ENCODE measurements at places on chromosomes 7 and 10.
A peak's percentile ranks its signal among the peaks of the same experiment; 100 is the strongest.

DNA sequence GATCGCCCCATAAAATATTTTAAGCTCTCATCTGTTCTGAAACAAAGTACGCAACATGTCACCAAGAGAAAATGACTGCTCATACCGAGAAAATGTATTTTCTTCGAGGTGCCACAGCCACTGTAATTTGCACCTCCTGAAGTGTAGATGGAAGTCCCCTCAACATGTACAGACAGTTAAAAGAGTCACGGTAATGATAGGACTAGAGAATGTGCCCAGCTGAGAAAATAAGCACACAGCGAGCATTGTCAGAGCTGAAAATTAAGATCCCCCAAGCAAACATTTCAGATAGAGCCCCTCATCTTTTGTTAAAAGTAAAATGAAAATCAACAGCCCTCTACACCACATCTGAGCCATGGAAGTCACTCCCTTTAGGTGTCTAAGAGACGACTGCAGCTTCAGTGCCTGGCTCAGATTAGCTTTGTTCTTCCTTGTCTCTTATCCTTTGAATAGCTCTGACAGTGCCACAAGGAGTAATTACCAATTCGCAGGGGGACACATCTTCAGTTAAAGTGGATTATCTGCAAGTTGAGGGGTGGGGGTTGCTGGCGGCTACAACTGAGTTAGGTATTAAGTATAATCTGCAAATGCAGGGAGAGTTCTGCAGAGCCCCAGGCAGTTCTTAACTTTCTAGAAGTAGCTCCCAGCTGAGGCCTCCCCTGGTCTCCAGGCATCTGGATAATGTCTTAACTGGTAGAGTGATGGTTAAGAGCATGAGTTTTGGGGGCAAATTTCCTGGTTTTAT, 222.7 kb upstream of the C7orf33 start:
- DNase-seq = no peak

GRCh38 chr10:86936661-86937501, 20.5 kb downstream of the MMRN2 start:
- peak; percentile 54 for DNase-seq

- no peak for DNase-seq
Measured at GRCh38 chr7:106588422-106589197, 72.3 kb downstream of the CCDC71L start.

DNA sequence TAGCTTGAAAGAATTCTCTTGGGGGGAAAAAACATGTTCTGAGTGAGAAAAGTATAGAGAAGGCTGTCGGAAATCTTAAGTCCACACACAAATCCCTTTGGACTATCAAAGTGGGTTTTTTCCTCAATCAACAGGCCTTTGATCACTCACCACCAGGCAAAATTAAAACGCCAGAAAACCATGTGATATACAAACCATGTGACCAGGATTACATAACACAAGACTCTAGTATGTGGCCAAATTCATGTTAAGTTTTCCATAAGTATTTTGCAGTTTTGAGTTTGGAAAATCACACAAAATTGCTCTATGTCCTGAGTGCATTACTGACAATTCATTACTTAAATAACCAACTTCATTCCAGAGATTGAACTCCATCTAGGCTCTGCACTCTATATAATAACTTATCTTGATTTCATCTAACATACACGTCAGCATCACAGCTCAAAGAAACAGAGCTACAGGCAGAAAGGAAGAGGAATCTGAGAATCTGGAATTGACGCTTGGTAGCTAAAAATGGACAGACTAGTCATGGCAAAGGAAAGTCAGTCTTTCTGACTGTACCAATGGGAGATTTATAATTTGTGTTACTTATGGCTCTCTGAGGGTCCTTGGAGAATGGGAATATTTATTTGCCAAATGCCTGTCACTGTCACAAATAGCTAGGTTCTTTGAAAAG, 383.5 kb downstream of the SFMBT2 start:
- DNase-seq = no peak

DNA sequence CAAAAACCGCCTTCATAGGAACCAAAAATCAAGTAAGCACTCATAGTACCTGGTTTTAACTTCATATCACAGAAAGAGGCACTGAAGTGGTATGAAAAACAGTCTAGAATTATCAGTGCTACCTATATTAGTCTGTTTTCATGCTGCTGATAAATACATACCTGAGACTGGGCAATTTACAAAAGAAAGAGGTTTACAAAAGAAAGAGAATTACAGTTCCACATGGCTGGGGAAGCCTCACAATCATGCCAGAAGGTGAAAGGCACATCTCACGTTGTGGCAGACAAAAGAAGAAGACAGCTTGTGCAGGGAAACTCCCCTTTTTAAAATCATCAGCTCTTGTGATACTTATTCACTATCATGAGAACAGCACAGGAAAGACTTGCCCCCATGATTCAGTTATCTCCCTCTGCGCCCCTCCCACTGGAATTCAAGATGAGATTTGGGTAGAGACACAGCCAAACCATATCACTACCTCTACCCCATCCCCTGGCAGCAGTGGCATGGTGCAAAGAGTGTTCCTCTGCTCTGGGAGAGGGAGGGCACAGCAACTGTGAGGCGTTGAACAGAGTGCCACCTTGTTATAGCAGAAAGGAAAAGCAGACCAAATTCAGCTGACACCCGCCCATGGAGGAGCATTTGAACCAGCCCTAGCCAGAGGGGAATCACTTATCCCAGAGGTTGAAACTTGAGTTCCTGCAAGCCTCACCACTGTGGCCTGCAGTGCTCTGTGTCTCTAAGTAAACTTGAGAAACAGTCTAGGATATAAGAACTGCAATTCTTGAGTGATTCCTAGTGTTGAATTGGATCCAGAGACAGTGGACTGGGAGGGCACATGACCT, 61.9 kb upstream of the PTPRZ1 start:
- DNase-seq = no peak

DNA sequence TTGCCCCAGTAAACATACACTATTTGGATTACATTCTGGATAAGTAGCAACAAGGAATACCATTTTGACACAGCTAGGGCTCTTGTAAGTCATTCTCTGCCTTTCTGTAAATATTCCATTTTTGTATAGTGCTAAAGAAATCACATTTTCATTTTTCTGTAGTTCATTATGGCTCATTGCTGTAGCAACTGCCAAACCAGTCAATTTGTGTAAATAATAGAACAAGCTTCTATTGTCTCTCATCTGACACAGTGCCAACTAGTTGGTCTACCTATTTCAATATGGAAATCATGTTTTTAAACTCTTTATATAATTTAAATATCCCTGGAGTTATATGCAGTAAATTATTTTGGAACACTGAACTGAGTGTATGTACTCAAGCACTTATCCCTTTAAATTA, 193.7 kb downstream of the RELN start:
- no peak for DNase-seq

DNA sequence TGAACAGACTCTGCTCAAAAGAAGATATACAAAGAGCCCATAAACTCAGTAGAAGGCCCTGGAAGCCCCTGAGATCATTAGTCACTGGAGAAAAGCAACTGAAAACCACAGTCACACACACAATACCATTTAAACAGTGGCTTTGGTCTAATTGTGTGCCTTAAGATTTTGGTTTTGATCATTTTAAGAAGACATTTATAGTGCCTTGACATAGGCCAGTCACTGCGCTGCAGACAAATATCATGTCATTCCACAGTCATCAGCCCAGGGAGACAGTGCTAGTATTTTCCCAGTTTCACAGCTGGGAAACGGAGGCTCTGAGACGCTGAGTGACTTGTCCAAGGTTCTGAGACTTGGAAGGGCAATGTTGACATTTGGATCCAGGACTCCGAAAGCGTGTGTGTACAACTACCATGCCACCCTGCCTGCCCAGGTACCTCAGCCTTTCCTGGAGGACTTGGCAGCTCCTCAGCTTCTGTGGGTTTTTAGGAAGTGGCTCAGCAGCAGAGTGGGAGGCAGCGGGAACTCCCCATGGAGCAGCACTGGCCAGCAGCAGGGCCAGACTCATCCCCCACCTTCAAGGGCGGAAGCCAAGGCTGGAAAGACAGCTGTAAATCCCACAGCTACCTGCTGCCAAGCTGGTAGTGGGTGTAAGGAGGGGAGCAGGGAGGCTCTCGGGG, 173.9 kb downstream of the WDR11 start:
- DNase-seq = no peak

DNA sequence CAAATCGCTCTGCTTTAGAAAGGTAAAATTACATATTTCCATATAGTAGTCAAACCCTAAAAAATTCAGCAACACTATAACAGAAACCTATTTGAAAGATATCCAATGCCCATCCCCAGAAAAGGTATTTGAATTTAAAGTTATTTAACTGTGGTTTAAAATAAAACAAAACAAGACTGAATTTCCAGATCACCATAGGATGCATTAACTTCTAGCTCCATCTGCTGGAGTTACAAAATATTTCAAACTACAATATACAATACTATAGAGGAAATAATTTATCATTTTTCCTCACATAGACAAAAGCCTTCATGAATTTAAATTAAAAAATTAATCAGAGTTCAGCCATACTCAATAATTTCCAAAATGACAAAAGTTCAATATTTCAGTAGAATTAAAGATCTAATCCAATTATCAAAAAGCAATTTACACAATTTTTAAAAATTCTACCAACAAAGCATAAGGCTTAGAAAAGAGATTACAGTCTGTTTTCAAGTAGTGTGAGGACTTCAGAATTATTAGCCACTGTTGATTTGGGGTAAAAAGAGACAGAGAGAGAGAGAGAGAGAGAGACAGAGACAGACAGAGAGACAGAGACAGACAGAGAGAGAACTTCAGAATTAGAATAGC, 75.9 kb downstream of the LMBR1 start:
- no peak for DNase-seq

GRCh38 chr7:135377171-135377570, 132.7 kb downstream of the CNOT4 start:
- DNase-seq = no peak

GRCh38 chr7:21355406-21355874, 72.4 kb upstream of the SP4 start:
- peak; percentile 90 for DNase-seq

DNA sequence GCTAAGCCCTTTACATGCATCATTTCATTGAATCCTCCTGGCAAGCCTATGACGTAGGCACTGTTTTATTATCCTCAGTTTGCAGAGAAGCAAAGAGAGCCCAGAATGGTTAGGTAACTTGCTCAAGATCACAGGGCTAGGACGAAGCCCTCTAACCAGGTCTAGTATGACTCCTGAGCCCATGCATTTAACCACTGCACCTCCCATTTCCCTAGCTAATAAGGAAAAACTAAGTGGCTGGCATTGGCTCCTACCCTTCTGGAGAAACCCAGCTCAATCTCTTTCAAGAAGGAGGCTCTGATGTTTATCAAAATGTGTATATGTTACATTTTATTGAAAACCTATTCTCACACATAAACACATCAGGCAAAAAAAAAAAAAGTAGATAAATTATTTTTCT, 19.8 kb downstream of the MYOF start:
- DNase-seq = no peak

- no peak for DNase-seq
Measured at GRCh38 chr10:44965104-44965503, 5.5 kb downstream of the RASSF4 start.

GRCh38 chr7:105352018-105352612, 36.6 kb downstream of the SRPK2 start:
- peak; percentile 88 for DNase-seq

GRCh38 chr10:59618666-59619065, 91.0 kb downstream of the SLC16A9 start:
- no peak for DNase-seq

DNA sequence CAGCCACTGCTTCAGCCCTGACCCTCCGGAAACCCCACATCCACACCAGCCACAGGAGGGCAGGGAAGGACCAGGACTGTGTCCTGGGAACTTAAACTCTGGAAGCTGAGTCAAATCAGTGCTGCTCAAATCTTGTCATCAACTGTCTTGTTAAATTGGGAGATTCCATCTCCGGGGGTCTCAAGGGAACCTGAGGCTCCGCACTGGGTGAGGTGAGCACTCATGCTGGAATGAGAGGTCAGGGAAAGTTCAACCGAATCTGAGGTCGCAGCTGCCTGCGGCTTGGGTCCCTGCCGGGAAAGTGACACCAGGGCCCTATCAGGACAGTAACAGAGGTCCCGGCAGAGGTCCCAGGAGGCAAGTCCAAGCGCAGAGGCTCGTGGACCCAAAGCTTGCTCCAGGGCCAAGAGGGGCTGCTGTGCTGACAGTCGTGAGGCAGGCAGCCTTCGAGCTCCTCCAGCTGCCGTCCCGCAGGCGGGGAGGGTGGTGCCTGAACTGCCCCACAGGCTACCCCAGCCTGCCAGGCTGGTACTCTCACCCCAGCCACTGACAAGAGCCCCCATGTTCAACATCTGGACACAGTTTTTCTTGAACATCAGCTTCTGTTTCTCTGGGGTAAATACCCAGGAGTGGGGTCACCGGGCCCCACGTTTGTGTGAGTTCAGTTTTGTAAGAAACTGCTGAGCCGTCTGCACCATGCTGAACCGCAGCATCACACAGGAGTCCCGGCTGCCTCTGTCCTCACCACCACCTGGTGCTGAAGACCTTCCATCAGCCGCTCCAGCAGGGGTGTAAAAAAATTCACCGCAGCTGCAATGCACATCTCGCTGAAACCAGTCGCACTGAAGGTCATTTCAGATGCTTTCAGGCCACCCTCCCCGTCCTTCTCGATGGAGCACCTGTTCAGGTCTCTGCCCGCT, 101.0 kb downstream of the DIP2C start:
- DNase-seq = no peak

DNA sequence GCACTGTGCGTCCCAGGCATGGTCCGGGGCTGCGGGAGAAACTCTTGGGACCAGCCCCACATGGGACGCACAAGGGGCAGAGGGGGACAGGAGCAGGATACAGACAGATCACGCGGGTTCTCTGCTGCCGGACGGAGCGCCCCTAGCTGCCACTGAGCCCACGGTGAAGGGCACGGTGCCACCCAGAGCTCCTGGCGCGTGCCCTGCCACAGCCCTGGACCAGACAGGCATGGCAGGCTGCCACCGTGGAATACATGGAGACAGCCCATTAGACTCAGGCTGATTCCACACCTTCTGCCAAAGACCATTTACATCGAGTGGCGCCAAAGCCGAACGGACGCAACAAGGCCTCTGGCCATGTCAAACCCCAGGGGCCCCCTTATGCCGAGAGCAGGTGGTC, 90.4 kb downstream of the MAD1L1 start:
- no peak for DNase-seq

- no peak for DNase-seq
Measured at GRCh38 chr7:53383131-53383530, 347.7 kb downstream of the POM121L12 start.

GRCh38 chr10:86139066-86139657, 227.4 kb downstream of the GRID1 start:
- no peak for DNase-seq

- DNase-seq = no peak
Measured at GRCh38 chr10:30420266-30420665, 13.7 kb upstream of the MAP3K8 start.

- no peak for DNase-seq
Measured at GRCh38 chr10:129926066-129927055, 37.7 kb downstream of the EBF3 start.

DNA sequence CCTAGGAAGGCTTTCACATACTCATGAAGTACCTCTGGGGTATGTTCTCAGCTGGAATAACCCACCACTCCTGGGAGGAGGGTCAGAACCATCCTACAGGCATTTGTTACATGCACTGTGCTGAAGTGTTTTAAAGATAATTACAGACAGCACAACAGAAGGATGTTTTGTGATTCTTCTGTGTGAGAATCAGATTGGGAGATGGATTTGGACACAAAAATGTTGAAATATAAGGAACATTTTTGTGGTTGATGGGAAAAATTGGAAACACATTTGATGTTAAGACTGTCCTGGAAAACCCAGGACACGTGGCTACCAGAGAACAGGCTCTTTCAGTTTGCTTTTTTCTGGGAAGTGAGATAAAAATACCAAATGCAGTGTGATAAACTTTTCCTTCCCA, 61.4 kb downstream of the BICC1 start:
- DNase-seq = no peak

All from activated CD4-positive, alpha-beta T cell treated with anti-CD3 and anti-CD28 coated beads, Interleukin-2, amount 10 ng/mL, durations not matched to agents 24 days and 14 days (primary cell).